ENCODE measurements at places on chromosomes 5 and 9.

- no peak for DNase-seq
These were observed 269.6 kb upstream of the RIOK2 start for GRCh38 chr5:97452646-97453045.

DNA sequence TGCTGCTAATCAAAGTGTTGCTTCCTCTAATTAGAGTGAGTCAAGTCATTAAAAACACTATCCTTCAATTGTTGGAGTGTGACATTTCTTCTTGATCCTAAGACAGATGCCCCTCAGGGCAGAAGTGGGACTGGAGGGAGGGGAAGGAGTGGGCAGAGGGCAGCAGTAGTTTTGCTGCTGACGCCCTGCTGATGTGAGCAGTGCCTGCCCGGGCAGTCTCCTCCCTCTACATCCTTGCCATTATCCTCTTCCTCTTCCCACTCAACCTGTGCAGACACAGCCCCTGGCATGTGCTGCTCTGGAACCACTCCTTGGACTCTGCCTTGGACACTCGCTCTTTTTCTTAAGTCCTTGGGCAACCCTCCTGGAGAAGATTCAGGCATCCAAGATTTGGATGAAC lies 232.5 kb downstream of the HSPA4 start:
- no peak for DNase-seq

DNA sequence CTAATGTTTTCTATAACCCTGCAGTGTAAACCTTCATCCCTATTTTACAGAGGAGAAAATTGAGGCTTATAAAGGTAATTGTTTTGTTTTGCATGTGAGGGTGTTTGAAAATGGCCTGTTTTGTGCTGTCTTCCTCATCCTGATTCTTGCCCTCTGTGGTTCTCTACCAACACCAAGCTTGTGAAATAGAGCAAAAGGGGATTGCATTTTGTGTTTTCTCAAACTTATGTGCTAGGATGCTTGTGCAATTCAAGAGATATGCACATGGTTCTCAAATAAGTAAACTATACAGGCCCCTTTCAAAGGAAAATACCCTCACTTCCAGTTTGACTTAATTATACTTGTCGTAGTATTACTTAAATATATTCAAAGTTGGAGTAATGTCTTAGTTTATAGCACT lies 17.2 kb downstream of the PAM start:
- no peak for DNase-seq

- DNase-seq: no peak
These were observed 12.9 kb downstream of the MYORG start for GRCh38 chr9:34363619-34364351.

- DNase-seq: no peak
These were observed 67.8 kb downstream of the RALGPS1 start for GRCh38 chr9:126982215-126983002.

DNA sequence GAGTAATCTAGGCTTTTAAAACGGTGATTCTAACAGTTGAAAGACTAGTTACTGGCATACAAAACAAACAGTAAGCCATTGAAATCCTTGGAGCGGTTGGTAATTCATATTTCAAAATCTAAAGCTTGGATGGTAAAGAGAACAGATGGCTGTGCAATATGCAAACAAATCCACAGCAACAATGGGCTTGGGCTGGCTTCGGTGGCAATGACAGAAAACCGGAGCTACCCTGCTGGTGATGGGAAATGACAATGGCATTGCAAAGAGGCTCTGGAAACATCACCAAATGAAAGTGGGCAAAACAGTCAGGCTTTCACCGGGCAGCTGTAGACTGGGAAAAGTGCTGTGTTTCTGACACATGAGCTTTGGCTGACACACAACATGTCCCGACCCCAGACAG lies 42.2 kb downstream of the MED27 start:
- DNase-seq: no peak

DNA sequence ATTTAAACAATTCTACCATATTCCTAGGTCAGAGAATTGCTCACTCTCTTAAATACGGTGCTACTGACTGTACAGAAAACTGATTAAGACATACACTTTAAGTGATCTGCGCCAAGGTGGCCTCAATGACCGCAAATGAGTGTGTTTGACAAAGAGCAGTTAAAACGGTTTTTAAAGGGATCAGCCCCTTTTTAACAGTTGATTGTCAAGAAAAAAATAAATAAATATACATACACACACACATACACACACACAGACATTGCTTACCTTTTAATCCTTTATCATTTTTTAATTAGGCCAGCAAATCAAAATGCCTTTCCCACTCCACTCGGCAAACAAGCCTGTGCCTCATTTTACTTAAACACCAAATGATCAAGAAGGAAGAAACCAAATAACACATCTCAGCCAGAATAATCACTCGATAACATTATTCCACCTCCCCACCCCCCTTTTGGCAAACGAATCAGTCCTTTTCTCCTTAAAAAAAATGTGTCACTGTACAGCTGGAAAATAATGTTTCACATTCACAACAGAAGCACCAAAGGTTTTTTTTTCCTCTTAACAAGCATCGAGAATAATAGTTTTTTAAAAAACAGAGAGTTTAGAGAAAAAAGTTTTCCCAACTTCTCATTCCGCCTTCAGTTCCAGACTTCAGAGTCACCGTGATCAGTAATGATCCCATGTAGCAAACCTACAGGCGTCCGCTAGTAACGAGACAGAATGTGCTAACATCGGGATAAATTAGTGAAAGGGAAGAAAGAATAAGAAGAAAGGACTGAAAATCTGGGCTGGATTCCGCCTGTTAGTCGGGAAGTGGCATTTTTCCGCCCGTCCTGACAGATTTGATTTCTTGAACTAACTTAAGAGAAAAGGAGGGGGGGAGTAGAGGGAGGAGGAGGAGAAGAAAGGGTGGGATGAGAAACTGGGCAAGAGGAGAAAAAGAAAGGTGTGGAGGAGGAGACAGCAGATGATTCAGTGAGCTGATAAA lies at the start of gene ZNF608:
Gene ZNF608 (minus strand): TSS at position 712 of the 988 bp plus-strand sequence. CDS start 1,650 bp downstream, outside the sequence.
- no peak for DNase-seq

GRCh38 chr9:36729906-36730305 lies 157.2 kb downstream of the MELK start:
- DNase-seq: no peak

- no peak for DNase-seq
These were observed 146.2 kb upstream of the RASA1 start for GRCh38 chr5:87121304-87122150.

DNA sequence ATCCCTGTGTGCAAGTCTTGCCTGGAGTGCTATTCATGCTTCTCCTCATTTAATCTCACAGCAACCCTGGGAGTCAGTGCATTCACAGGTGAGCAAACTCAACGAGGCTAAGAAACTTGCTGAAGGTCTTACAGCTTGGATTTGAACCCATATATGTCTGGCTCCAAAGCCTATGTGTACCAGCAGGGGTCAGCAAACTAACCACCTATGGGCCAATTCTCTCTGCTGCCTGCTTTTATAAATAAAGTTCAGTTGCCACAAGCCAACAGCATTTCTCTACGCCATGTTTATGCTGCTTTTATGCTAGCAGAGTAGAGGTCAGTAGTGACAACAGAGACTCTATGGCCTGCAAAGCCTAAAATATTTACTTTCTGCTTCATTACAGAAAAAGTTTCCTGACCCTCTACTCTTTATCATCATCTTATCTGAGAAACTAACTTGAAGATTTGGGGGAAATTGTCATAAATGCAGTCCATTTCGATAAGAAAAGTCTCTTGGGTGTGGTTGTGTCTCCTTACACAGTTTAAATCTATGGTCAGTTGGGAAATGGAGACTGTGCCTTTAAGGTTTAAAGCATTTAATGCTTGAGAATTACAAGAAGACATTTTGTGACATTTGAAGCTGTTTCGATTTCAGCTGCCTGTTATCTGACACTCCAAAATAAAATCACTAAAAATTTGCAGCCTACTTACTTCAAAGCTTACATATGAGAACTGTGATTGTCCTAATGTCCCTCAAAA lies 137.7 kb downstream of the PRELID2 start:
- DNase-seq: no peak

DNA sequence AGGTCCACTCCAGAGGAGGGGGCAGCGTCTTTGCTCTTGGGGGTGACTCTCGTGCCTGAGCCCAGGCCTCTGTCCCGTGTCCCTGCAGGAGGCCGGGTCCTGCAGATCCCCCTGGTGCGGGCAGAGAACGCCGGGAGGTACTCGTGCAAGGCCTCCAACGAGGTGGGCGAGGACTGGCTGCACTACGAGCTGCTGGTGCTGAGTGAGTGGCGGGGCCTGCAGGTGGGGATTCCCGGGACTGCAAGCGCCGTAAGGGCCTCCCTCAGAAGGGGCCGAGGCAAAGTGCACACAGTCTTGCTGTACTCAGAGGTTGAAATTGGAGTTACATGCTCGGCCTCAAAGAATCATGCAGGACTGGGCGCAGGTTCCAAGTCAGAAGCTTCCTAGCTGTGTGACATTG lies 62.7 kb upstream of the ASS1 start:
- DNase-seq: no peak

DNA sequence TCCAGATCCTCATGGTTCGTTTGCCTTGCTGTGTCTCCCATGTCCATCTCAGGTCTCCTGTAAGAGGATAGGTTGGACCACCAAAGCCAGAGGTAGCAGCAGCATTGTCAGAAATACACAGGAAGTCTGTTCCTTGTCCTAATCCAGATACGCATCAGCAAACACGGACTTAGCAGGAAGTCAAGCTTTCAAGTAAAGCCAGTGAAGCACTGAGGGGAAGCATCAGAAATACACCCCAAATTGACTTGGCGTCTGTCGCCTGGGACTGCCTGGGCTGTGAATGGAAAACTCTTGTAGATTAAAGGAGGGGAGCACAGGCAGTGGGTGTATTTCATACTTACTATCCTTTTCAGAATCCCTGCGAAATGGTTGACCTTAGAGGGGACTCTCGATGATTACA lies 171.3 kb downstream of the PSAT1 start:
- no peak for DNase-seq

- DNase-seq: no peak
These were observed 1006.5 kb upstream of the TYRP1 start for GRCh38 chr9:11686733-11687132.

Data from stimulated activated CD4-positive, alpha-beta T cell treated with anti-CD3 and anti-CD28 coated beads, TNF-alpha, amount 100 ng/mL, for 1 hour (primary cell).